HTR-8/SVneo (cell line): ENCODE measurements at places on chromosomes 4 and X.

DNA sequence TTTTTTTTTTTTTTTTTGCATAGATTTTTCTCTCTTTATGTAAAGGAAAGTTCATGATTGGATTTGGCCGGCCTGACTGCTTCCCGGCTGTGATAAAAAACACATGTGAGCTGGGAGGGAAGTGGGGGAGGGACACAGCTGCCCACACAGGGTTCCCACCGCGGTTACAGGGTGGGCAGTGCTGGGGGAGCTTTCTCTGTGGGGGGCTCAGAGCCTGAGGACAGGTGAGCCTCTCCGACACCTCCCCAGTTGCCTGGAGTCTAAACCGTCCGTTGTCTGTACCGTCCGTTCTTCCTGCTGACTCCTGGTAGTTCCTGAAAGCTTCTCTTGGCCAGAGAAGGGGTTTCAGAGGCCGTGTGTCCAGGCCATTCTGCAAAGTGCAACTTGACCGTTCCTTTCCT is 21.8 kb downstream of the SHOX start:
- DNase-seq: no peak

GRCh38 chrX:13863324-13863723 is 46.4 kb upstream of the GPM6B start:
- DNase-seq: no peak

GRCh38 chrX:7068939-7069367 is 78.6 kb upstream of the STS start:
- peak; percentile 21 for DNase-seq

DNA sequence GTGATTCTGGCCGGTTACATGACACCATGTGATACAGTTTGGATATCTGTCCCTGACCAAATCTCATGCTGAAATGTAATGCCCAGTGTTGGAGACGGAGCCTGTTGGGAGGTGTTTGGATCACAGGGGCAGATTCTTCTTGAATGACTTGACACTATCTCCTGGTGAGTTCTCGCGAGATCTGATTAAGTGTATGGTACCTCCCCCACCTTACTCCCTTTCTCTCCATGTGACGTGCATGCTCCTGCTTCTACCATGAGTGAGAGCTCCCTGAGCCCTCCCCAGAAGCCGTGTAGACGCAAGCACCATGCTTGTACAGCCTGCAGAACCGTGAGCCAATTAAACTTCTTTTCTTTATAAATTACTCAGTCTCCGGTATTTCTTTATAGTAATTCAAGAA is 23.6 kb downstream of the CPE start:
- DNase-seq: no peak
